ENCODE measurements at places on chromosomes 12 and 14.

- DNase-seq, result no peak
Measured at GRCh38 chr14:30915596-30915995, 41.2 kb downstream of the COCH start.

- DNase-seq, result peak; percentile 62
Measured at GRCh38 chr14:39431416-39432178, 636 bp downstream of the FBXO33 start.

GRCh38 chr12:3061501-3062215 is 15.5 kb upstream of the TSPAN9 start:
- DNase-seq, result no peak

- DNase-seq, result no peak
Measured at GRCh38 chr12:88558340-88558867, 21.9 kb downstream of the KITLG start.

DNA sequence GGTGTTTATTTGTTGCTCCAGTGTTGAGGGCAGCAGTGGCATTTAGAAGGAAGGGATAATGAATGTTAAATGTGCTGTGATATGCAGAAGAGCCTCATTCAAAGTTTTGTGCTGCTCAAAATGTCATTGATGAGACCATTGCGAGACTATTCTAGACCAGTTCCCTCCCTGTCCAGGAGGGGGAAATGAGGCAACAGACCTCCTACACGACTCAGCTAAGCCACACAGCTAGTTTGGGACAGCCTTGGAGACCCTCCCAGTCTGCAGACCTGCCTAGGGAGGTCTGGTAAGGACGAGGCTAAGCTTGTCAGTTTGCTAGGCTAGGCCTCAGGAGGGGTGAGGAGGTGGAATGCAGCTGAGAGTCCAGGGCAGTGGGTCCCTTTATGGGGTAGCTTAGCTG is 116.0 kb downstream of the NRXN3 start:
- DNase-seq, result no peak

GRCh38 chr14:70934084-70934483 is 26.8 kb downstream of the PCNX1 start:
- DNase-seq, result no peak

DNA sequence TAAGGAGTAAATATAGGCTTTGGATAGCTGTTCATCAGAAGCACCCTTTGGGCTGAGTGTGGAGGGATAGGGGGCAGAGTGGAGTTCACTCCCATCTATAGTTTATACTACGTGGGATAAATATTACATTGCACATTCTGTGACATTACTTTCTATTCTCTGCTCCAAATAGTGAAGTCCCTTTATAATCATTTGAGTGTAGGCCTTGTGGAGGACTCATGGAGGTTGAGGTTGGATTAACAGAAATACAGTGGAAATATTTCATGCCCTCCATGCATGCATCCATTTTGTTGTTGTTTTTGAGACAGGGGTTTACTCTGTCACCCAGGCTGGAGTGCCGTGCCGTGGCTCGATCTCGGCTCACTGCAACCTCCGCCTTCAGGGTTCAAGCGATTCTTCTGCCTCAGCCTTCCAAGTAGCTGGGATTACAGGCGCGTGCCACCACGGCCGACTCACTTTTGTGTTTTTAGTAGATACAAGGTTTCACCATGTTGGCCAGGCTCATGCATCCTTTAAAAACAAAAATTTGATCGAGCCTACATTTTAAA is 1.4 kb downstream of the CHPT1 start:
- peak; percentile 16 for DNase-seq

DNA sequence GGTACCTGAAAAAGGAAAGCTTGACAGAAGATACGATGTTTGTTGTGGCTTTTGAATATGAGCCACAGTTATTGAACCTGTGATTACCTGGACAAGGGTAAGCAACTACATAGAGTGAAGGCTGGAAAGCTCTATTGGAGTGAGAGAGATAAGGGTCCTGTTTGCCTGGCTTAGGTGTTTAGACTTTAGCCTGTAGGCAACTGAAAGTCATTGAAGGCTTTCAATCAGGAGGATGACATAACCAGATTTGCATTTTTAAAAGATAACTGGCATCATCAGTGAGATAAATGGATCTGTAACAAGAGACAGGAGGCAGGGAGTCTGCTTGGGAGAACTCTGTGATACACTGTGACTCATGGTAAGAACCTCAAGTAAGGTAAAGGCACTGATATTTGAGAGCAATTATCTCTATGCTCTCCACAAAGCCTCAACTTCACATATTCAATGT is 128.9 kb upstream of the SOX5 start:
- DNase-seq, result no peak

DNA sequence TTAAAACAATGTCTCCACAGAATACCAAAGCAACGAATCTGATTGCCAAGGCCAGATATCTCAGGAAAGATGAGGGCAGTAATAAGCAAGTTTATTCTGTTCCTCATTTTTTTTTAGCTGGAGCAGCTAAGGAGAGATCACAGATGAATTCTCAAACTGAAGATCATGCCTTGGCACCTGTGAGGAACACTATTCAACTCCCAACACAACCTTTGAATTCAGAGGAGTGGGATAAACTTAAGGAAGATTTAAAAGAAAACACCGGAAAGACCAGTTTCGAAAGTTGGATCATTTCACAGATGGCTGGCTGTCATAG is 994 bp downstream of the PRORP start:
- DNase-seq, result no peak

GRCh38 chr12:74646831-74647230 is 109.2 kb downstream of the ATXN7L3B start:
- DNase-seq, result no peak

GRCh38 chr12:92208613-92209121 is 63.0 kb upstream of the BTG1 start:
- DNase-seq, result peak; percentile 85

DNA sequence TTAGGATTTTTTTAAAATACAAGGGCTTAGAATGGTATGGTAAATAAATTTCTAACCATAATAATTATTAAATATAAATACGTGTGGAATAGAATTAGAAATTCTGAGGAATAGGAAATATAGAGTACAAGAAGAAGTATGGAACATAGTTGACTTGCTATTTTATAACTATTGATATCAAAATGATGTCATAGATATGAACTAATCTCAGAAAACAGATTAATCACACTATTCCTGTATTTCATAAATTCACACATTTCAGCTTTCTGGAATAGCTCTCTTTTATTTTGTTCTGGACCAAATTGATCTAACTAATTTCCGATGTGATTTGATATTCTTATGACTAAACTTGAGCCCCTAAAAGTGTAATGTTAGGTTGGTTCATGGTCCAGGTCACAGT is 237.2 kb upstream of the NPAS3 start:
- DNase-seq, result no peak
